ENCODE measurements at places on chromosomes 13 and 19.

DNA sequence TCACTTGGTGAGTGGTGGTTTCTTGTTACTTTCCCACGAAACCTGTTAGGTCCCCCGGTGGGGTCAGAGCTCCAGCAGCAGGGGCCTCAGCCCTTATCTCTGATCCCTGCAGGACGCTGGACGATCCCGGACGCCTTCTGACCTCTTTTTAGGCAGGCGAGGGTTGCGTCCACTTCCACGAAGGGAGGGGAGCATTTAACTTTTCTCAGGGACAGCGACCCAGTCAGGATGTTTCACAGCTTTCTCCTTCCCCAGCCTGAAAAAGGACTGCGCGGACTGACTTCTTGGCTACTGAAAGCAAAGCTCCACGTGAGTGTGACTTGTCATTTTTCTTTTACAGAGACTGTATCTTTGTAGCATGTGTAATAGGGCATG is 692 bp downstream of the ZNF234 start:
- DNase-seq, result peak; percentile 50

DNA sequence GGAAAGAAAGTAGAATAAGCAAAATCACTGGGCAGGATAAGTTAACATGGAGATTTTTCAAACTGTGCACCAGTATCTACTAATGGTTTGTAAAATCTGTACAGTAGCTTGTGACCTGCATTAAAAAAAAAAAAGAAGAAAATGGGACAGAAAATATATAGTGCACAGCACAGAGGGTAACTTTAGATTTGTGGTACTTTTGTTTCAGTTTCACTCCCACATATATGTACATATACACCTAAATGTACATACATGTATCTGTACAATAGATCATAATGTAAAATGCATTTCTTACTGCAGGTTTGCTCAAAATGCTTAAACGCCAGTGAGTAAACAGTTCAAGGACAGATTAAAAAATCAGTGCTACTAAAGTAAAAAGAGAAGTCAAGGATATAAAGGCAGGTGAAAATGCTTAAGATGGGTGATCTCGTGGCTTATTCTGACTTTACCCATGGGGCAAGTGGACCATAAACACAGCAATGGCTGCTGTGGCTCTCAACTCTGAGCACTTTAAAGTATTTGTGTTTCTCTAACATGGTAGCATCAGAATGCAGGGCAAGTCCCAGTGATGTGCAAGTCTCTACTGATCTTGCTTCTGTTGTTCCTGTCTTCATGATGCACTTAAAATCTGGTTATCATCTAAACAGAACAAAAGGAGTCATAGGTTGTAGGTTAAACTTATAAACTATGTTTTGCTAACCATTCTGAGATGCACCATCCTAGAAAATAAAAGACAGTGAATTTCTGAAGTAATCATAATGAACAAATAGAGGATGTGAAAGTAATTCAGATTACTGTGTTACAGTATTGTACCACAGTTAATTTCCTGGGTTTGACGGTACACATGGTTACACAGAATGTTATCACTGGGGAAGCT is 112.3 kb downstream of the MIPEP start:
- no peak for DNase-seq

- no peak for DNase-seq
These were observed 1321.5 kb downstream of the UQCRFS1 start for GRCh38 chr19:27891411-27891810.

DNA sequence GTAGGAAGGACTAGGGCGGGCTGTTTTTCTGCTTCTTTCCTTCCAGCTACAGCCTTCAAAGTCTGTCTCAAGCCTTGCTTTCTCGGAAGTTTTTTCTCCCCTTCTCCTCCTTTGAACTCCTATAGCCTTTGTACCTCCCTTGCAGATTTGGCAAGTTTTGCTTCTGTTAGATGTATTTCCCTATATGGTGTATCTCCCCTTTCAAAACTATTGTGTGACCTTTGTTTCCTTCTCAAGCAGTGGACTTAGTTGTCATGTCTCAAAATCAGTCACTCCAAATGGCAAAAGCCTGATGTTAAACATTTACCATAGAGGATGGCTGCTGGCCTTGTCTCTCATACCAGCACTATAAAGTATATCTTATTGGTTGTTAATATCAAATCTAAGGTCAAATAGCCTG is 152.7 kb downstream of the FLT1 start:
- DNase-seq, result no peak

GRCh38 chr19:17337675-17338432 is 501 bp downstream of the GTPBP3 start:
- DNase-seq, result no peak

DNA sequence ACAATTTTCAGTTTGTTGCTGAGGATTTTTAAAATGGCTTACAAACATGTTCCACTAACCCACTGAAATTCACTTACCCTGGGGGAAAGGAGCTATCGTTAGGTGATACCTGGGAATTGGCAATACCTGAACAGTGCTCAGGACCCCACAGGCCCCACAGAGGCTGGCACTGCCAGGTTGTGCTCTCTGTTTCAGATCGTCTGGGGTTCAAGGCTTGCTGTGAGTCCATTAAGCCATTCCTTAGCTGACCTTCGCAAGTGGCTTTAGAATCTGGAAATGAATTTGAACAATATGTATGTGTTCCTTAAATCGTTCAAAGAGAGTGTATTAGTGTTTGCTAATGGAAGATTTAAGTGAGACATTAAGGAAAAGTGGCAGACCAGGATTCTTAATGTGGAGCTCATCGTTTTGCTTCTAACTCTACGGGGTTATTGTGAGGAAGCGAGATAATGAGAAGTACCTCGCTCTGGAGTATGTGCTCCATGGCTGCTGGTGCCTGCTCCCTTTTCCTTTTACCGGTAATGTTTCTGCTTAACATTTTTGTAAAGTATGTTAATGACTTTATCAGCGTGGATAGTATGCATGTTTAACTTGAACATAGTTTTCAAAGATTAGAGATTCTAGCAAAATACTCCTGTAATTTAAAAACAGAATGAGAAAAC is 13.6 kb downstream of the KLF5 start:
- DNase-seq, result no peak

GRCh38 chr19:40827386-40828247 is 22.6 kb downstream of the CYP2A6 start:
- DNase-seq, result no peak

- DNase-seq, result no peak
These were observed 11.0 kb upstream of the C2CD4C start for GRCh38 chr19:419721-420515.

DNA sequence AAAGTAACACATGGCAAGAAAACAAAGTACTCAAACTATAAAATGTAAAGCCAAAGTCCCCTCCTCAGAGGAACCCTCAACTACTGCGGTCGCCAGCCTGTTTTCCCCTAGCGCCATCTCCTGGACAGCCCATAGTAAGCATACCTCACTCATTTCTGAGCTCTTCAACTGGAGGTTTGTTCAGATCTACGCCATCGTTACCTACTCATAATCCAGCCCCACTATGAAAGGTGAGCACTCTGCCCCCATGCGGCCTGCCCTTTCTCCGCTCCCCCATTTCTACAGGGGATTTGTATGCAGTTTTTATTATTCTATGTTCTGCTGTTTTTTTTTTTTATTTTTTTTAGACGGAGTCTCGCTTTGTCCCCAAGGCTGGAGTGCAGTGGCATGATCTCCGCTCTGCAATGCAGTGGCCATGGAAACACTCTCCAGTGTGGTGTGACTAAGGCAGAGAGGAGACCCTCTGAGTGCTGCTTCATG is 26.2 kb downstream of the OPA3 start:
- no peak for DNase-seq

DNA sequence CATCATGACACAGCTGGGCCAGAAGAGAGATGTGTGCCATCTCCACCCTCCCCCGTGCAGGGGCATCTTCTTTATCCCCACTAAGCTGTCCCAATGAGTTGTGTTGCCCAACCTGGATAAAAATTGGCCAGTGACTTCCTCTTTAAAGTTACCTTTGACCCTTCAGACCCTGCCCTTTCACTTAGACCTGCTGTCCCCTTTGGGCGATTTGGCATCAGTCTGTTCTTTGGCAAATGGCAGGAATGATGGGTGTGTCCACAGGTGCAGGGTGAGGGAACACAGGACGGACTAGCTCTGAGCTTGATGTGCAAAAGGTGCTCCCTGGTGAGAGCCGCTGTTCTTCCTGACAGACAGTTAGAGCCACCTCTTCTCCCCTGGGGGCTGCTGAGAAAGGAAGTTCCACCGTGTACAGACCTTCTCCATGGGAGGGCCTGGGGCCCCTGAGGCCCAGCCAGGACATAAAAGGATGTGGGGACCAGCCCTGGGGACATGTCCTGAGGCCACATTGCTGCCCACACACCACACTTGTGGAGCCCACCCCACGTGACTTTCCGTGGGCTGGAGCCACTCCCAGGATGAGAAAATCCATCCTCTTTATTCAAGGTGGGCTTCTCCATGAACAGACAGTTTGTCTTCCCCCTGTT is 1.7 kb downstream of the CYP4F8 start:
- no peak for DNase-seq

DNA sequence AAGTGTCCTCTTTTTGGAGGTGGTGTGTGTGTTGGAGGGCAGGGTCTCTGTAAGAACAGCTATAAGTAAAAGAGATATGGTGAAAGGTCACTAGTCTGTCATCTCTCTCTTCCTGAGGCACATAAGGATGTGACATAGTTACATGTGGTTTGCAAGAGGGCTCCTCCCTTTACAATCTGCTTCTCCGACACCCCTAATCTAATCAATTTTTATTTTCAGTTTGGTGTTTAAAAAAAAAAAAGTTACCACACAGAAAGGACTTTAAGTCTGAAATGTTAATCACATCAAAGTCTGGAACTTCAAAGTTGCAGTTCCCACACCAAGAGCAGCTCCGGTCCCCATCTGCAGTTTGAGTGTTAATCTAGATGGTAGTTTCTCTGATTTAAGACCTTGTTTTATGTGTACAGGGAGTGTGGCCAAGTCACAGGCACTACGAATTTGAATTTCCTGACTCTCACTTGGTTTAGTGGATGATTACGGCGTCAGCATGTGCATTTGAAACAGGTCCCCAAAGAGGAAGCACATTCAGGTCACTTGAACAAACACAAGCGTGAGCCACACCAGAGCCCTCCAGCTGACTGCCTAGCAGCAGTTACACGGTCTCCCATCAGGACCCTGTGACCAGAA is 53.1 kb downstream of the FOXO1 start:
- no peak for DNase-seq

DNA sequence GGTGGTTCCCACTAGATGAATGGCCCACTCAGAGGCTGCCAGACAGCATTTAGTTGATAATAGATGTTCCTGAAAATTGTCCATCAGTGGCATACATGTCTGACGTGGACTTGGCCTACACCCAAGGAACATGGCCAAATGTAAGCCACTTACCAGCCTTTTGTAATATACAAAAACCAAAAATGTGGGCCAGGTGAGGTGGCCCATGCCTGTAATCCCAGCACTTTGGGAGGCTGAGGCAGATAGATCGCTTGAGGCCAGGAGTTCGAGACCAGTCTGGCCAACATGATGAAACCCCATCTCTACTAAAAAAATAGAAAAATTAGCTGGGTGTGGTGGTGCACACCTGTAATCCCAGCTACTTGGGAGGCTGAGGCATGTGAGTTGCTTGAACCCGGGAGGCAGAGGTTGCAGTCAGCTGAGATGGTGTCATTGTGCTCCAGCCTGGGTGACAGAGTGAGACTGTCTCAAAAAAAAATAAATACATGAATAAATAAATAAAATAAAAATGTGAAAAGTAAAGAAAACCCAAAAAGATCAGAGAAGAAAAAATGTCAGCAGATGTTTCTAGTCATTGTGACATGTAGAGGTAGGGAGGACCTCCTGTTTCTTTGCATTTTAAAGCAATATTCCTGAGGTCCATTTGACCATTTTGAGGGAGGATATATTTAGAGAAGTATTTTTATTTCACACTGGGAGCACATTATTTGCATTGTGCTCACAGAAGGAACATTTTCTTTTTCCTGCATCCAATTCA is 7.1 kb upstream of the WTIP start:
- DNase-seq, result no peak

- DNase-seq, result peak; percentile 84
These were observed 6.7 kb downstream of the NAPSA start for GRCh38 chr19:50358483-50359327.

DNA sequence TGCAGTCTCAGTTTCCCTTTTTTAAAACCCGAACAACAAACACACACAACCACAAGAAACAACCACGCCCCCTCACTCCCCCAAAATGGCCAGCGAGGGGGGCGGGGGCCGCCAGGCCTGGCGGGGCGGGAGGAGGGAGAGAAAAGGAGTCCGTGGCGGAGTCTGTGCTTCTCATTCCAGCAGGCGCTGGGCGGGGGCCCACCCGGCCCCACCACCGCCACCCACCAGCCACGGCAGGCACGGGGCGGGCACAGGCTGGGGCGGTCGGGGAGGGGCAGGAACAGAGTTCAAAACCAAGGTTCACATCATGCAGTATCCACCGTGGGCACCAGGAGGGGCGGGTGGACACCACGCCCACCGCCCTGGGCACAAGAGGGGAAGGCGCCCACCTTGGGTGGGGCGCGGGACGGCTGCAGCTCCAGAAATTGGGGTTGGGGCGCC is 12.9 kb downstream of the DPF1 start:
- DNase-seq, result peak; percentile 85

GRCh38 chr19:13622766-13623715 is 116.8 kb upstream of the CACNA1A start:
- no peak for DNase-seq

- no peak for DNase-seq
These were observed 2684.3 kb upstream of the PCDH20 start for GRCh38 chr13:64099994-64100393.

- DNase-seq, result no peak
These were observed 18.1 kb downstream of the CDADC1 start for GRCh38 chr13:49265822-49266221.

GRCh38 chr19:8821748-8822241 is 10.3 kb downstream of the ZNF558 start:
- no peak for DNase-seq

- no peak for DNase-seq
These were observed 38.2 kb upstream of the IGSF23 start for GRCh38 chr19:44575116-44575700.

DNA sequence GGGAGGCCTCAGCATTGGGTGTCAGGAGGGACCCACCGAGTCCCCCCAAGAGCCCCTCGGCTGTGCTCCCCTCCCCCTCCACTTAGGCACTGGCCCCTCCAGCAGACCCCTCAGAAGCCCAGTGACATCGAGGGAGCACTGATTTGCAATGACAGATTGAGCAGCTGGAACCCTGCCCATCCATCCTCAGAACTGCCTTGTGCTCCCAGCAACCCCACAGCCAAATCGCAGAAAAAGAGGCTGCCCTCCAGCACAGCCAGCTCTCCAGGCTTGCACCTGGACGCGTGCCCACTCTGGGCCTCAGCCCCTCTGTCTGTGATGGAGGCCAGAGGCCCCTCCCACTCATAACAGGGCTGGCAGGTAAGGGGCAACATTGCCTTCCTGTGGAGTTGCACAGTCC is 123.2 kb upstream of the VSTM2B start:
- DNase-seq, result no peak

- DNase-seq, result peak; percentile 75
These were observed 67.0 kb upstream of the STARD13 start for GRCh38 chr13:33352526-33352925.

DNA sequence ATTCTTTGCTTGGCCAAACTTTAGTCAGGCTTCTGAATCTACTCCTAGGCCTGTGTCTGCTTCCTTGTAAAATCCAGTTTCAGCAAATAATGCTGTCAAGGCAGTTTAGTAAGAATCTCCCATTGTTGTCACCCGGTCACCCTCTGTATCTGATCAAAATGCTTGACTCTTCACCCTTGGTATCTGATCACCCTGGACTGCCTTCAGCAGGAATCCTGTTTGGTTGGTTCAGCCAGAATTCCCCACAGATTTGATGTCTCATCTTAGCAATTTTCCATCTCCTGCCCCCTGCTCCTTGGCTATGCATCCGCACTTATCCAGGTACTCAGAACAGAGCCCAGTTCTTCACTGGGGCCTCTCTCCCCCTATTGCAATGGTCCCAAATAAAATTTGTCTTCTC is 172.4 kb upstream of the UBL3 start:
- no peak for DNase-seq

All from right forelimb (tissue), 1 donor.